ENCODE measurements at places on chromosomes 13 and 19.
A peak's percentile ranks its signal among the peaks of the same experiment; 100 is the strongest.

DNA sequence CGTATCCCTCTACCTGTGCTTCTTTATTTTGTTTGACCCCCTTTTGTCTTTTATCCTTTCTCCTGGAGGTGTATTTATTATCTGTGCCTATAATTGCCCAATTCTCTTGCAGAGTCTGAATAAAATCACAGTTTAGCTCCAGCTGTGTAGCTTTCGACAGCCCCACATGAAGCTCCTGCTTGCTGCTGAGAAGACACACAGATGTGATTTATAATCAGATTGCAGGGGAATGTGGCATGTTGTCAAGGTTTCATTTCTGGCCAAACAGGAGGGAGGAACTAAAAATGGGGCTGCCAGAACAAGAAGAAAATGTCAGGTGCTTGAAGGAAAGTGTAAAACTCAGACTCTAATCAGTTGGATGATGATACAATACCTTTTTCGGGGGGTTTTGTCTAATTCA lies 22.7 kb downstream of the CCNA1 start:
- no peak for DNase-seq

GRCh38 chr19:27972291-27973040 lies 1240.5 kb downstream of the UQCRFS1 start:
- no peak for DNase-seq

DNA sequence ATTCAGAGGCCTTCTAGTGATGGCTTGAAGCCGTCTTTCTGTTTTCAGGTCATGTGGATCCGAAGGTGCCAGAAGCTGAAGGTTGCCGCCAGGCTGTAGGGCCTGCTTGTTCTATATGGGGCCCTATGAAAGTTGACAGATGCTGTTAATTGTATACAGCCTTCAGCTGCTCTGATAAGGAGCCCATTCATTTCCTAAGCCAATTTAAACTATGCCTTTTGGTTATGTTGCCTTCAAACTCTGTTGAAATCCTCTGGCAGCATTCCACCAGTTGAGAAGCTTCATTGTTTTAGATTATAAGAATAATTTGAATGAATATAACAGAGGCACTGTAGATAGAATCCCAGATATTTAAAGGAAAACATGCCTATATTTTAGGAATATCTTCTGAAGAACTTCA lies 34.4 kb downstream of the RAP2A start:
- DNase-seq, result peak; percentile 73

GRCh38 chr13:49457221-49457620 lies 13.1 kb downstream of the SETDB2 start:
- DNase-seq, result no peak

DNA sequence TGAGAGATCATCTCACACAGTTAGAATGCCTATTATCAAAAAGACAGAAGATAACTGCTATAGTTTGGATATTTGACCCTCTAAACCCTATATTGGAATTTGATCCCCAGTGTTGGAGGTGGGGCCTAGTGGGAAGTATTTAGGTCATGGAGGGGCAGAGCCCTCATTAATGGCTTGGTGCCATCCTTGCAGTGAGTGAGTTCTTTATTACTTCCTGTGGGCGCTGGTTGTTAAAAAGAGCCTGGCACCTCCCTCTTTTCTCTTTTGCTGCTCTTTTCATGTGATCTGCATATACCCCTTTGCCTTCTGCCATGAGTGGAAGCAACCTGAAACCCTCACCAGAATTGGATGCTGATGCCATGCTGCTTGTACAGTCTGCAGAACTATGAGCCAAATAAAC lies 66.8 kb downstream of the TDRD3 start:
- DNase-seq, result no peak

DNA sequence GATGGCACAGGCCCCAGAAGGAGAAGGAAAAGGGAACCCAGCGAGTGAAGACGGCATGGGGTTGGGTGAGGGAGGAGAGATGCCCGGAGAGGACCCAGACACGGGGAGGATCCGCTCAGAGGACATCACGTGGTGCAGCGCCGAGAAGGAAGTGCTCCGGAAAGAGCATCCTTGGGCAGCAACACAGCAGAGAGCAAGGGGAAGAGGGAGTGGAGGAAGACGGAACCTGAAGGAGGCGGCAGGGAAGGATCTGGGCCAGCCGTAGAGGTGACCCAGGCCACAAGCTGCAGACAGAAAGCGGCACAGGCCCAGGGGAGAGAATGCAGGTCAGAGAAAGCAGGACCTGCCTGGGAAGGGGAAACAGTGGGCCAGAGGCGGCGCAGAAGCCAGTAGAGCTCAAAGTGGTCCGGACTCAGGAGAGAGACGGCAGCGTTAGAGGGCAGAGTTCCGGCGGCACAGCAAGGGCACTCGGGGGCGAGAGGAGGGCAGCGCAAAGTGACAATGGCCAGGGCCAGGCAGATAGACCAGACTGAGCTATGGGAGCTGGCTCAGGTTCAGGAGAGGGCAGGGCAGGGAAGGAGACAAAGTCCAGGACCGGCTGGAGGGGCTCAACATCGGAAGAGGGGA lies 1.1 kb downstream of the PPP1R12C start:
- peak; percentile 73 for DNase-seq

GRCh38 chr13:31540281-31540680 lies 199.0 kb upstream of the RXFP2 start:
- no peak for DNase-seq

GRCh38 chr13:98856983-98857382 lies 104.5 kb upstream of the SLC15A1 start:
- peak; percentile 67 for DNase-seq

- no peak for DNase-seq
Observed at GRCh38 chr13:86946734-86947133, 724.4 kb upstream of the SLITRK5 start.

DNA sequence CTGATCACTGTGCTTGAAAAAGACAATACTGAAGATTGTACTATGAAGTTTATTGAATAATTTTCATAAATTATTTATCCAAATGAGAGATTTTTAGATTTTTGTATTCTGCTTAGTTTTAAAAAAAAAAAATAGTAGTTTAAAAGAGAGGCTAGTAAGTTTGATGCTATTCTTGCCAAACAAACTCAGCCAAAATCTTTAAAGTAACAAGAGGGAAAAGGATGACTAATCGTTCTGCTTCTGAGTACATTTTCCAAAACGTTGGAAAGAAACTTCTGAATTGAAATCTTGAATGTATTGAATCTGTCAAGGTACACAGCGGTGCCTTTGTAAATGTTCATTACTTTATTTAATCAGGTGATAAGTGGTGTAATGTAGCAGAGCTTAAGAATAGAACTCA lies 34.4 kb downstream of the NUP58 start:
- DNase-seq, result no peak

DNA sequence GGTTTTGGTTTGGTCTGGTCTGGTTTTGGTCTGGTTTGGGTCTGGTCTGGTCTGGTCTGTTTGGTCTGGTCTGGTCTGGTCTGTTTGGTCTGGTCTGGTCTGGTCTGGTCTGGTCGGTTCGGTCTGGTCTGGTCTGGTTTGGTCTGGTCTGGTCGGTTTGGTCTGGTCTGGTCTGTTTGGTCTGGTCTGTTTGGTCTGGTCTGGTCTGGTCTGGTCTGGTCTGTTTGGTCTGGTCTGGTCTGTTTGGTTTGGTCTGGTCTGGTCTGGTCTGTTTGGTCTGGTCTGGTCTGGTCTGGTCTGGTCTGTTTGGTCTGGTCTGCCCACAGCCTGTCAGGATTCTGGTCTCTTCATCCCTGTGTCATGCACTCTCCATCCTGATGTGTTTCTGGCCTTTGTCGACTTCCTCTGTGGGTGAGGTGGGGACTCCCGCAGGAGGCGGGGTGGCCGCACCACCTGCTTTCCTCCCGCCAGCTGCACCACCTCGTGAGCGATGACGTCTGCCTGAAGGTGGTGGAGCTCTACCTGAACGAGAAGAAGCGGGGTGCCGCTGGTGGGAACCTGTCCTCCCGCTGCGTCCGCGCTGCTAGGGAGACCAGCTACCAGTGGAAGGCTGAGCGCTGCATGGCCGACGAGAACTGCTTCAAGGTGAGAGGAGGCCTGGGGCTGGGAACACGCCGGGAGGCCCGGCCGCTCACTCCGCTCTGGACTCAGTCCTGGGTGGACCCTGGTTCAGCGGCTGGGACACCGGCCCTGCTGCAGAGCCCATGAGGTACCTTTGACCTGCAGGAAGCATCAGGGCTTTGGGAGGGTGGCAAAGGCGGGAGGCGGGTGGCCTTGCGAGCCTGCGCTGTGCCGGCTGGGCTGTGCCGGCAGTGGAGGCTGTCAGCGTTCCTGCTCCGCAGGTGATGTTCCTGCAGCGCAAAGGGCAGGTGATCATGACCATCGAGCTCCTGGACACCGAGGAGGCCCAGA lies 12.9 kb upstream of the F2RL3 start:
- DNase-seq, result no peak

- DNase-seq, result no peak
Observed at GRCh38 chr13:112101360-112101930, 34.5 kb downstream of the SOX1 start.

GRCh38 chr13:101989798-101990350 lies 412.0 kb downstream of the FGF14 start:
- no peak for DNase-seq

- DNase-seq, result no peak
Observed at GRCh38 chr13:102141625-102142472, 260.0 kb downstream of the FGF14 start.

GRCh38 chr13:113162783-113163685 lies 4.6 kb downstream of the PROZ start:
- no peak for DNase-seq

DNA sequence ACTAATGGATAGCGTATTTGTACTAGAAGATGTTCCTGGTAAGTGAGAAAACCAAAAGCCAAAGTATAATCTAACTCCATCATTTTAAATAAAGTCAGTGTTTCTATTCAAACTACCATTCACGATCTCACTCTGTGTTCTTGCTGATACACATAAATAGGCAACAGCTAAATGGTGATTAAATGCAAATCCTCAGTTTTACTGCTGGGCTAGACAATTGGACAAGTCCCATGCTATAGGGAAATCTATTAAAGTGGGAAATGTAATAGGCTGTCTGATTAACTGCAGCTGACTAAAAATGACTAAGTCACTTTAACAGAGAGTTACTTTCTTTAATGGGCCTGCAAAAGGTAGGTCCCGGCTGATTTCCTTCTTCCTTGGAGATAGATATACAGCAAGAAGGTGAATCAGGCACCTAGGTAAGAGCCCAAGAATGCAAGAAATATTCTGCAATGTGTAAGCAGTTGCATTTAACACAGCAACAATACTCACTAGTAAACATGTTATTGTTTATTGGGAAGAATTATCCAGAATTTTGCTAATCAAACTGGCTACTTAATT lies 298.4 kb downstream of the SLITRK6 start:
- no peak for DNase-seq

DNA sequence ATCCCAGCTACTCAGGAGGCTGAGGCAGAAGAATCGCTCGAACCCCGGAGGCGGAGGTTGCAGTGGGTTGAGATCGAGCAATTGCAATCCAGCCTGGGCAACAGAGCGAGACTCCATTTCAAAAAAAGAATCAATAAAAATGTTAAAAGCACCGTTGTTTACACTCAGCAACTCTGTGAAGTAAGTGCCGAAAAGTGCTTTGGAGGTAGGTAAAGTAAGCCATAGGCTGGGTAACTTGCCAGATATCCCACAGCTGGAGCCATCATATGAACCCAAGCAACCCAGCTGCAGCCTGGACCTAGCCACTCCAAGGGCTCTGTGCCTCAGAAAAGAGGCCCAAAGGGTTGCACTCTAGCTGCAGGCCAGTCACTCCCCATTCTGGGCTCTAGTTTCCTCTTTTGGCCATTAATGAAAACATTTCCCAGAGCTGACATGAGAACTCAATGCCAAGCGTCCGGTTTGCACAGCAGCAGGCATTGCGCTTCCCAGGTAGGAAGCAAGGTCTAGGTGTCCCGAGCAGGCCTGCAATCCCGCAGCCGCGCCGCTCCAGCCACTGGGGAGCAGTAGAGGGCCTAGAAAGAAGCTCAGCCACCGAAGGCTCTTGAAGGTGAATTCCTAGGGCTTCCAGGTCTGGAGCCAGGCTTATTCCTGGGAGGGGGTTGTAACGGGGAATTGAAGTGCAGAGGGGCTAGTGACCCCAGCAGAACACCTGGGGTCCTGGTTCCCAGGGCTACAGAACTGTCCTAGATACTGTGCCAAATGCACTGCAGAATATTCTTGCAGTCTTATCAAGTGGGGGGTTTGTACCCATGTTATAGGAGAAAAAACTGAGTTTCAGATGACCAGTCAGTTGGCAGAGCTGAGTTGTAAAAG lies 4.1 kb upstream of the CD79A start:
- no peak for DNase-seq

DNA sequence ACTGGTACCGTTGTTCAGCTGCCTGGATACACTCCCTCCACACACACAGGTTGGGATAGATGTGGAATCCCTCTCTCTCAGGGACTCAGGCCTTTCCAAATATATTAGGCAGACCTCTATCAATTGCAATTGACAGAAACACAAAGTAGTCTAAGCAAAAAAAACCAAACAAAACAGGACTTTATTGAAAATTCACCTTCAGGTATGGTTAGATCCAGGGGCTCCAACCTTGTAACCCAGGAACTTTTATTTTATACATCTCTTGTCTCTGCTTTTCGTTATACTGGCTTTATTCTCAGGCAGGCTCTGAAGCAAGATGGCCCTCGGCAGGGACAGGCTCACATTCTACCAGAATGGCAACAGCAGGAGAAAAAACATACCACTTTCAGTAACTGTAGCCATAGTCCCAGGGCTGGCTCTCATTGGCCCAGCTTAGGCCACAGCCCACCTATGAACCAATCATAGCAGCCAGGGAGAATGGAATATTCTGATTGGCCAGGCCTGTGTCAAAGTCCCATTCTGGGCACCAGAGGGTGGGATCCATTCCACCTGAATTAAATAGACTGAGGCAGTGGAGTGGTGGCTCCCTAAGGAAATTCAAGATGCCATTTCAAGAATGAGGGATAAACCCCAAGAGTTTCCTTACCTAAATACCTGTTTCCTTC lies 13.1 kb upstream of the CEACAM19 start:
- DNase-seq, result no peak

DNA sequence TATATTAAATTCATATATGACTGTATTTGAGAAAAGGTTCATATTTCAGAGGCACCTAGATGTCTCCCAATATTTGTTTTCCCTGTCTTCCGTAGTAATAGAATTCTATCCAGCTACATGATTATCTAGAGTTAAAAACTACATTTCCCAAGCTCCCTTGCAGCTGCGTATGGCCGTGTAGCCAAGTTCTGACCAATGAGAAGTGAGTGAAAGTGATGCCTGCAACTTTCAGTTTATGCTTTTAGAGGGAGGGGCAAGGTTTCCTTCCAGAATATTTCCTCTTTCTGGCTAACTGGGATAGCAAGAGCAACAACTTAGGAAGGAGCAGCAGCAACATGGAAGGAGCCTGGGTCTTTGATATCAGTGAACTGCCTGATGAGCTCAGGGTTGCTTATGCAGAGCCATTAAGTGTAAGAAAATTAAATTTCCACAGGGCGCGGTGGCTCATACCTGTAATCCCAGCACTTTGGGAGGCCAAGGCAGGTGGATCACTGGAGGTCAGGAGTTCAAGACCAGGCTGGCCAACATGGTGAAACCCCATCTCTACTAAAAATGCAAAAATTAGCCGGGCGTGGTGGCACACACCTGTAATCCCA lies 23.2 kb upstream of the CYP2A13 start:
- DNase-seq, result no peak

DNA sequence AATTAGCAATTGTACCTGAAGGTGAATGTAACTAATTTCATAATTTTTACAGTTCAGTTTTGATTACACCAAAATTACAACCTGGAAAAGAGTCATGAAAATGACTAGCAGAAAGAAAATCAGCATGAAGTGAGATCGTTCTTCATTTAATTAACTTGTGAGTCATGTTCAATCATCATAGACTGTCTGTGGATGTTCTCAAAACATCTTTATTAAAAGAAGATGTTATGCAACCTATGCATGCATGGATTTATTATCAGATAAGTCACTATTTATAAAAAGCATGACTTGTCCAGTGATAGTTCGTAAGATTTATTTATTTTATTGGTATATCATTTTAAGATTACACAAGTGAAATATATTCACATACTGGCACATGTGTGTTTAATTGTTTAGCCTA lies 245.9 kb downstream of the ITGBL1 start:
- DNase-seq, result no peak

All from globus pallidus (tissue), 1 donor.